ENCODE measurements at places on chromosomes 4 and X.

- no peak for DNase-seq
Observed at GRCh38 chr4:129916991-129917390, 821.0 kb downstream of the C4orf33 start.

DNA sequence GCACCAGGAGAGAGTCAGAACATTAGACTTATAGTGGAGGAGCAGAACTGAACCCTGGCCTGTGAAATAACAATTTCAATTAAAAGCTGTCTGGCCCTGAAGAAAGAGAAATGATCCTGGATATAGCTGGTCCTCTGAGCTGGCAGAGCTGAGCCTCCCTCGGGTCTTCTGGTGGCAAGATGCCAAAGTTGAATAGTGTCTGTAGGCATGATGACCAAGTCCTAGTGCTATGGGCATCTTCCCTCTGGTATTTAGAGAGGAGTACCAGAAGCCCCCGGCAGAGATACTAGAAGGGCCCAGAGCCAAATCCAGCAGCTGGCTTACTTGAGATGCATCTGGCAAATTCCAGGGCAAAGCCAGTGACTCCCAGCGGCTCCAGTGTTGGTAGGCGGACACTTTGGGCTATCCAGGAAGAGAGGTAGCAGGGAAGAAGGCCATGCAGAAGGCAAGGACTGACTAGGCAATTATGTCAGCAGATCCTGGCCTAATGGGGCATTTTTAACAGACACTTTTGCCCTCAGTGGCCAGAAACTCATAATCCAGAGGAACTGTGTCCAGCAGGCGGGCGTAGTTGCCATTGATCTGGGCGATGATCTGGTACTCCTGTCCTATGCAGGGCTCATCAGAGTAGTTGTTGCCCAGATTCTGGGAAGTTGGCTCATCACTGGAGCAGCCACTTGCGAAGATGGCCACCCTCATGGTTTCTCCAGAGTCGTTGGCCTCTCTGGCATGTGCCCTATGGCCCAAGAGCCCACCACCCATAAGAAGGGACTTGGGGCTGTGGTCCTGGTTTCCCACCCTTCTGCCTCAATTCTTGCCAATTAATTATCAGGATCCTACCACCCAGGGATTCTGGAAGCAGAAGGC, 17.9 kb downstream of the VSIG4 start:
- no peak for DNase-seq

- no peak for DNase-seq
Observed at GRCh38 chrX:54042609-54043021, 1.7 kb downstream of the PHF8 start.

DNA sequence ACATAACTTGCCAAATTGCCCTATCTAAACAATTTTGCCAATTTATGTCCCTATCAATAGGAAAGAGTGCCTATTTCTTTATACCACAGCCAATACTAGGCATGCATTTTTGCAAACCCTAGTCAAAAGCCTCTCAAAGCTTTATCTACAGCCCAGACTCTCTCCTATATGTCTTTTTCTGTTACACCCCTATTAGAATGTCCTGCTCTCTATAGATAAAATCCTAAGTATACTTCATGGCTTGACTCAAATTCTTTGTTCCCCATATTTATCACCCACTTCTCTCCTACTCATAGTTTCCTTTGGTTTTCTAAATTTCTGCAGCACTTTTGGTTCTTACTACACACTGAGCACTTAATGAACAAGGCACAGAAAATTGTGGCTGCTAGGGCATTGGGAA, 38.0 kb downstream of the NUP62CL start:
- no peak for DNase-seq
